ENCODE measurements at places on chromosomes 12 and 14.

- DNase-seq = no peak
Measured at GRCh38 chr12:8035440-8036010, 3.0 kb downstream of the FOXJ2 start.

DNA sequence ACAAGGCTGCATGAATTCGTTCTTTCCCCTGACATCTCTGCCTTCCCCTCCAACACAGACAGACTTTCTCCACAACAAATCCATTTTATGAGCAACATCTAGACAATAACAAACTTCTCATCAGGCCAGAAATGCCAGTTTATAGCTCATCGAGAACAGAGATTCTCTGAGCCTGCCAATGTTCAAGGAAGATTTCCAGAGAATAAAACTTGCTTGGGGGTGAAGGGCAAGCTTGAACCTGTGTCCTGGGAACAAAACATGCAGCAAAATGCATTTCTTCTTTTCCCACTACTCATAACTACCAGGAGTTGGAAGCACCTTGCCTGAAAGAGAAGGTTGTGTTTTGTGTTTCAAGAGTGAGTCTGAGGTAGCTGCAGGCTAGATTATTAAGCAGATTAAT lies 6.8 kb downstream of the MAP1LC3B2 start:
- DNase-seq = no peak

- DNase-seq = no peak
Measured at GRCh38 chr14:45287610-45288009, 34.6 kb upstream of the MIS18BP1 start.

- no peak for DNase-seq
Measured at GRCh38 chr14:63179383-63179782, 24.9 kb upstream of the RHOJ start.

- no peak for DNase-seq
Measured at GRCh38 chr12:24078318-24078765, 128.9 kb upstream of the SOX5 start.

- DNase-seq = no peak
Measured at GRCh38 chr12:70427611-70428010, 61.5 kb downstream of the KCNMB4 start.

GRCh38 chr14:76607510-76607909 lies 153.8 kb upstream of the VASH1 start:
- no peak for DNase-seq

GRCh38 chr14:33529787-33530757 lies 420.8 kb downstream of the EGLN3 start:
- no peak for DNase-seq

- peak; percentile 15 for DNase-seq
Measured at GRCh38 chr12:123115409-123116121, 35.3 kb downstream of the PITPNM2 start.

DNA sequence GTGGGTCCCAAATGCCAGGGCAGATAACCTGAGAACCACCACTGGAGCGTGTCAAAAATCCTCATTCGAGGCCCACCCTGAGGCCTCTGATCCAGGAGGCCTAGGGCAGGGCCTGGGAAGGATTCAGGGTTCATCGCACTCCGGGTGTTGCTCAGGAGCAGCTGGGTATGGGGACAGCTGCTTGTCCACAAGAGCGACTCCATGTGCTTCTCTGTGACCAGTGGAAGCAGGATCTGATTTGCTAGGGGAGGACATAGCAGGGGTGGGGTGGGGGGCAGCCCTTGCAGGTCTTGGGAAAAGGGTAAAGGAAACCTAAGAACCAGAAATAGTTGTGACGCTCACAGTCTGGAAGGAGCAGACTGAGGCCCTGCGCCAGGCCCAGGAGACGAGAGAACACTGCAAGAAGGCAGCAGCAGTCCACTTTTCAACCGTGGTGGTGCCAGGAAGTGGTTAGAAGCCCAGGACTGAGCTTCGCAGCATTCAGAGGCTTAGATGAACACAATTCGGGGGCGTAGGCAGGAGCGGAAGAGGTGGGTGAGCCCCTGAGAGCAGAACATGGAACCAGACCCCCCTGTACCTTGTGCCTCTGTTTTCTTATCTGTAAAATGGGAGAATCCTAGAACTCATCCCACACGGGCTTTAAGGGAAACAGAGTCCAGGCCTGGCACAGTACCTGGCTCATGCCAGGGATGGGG lies 33.7 kb downstream of the ITPK1 start:
- peak; percentile 35 for DNase-seq

GRCh38 chr12:1197264-1198018 lies 206.4 kb downstream of the ERC1 start:
- DNase-seq = no peak

GRCh38 chr14:95668235-95668772 lies 17.9 kb upstream of the TCL1B start:
- no peak for DNase-seq

DNA sequence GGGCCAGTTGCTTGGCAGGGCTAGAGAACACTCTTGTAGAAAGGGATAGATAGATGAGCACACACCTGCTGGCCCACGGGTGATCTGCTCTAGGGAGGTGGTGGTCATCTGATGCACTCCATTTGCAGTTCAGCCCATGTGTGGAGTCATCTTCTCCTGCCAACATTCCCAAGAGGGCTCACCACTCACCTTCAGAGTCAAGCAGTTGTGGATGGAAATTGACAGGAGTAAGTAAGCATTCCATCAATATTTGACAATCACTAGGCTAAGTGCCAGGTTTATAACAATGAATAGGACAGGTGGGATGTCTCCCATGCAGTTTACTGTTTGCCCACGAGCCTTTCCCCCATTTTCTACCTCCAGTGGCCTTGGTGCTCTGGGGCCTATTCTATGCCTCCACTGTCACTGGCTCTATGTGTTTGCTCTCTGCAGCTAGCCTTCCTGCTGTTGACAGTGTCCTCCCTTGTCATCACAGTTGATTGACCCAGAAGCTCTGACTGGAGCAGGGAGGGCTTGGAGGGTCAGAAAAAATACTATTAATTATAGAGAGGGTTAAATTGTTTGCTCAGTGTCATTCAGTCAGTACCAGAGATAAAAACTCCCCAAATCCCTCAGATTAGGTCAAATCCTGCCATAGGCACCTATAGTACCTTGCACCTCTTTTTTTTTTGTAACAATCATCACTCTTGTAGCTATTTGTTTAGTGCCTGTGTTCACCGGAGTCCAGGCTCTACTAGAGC lies 134.6 kb upstream of the PZP start:
- no peak for DNase-seq

- DNase-seq = no peak
Measured at GRCh38 chr14:44663136-44663535, 156.1 kb upstream of the FSCB start.

DNA sequence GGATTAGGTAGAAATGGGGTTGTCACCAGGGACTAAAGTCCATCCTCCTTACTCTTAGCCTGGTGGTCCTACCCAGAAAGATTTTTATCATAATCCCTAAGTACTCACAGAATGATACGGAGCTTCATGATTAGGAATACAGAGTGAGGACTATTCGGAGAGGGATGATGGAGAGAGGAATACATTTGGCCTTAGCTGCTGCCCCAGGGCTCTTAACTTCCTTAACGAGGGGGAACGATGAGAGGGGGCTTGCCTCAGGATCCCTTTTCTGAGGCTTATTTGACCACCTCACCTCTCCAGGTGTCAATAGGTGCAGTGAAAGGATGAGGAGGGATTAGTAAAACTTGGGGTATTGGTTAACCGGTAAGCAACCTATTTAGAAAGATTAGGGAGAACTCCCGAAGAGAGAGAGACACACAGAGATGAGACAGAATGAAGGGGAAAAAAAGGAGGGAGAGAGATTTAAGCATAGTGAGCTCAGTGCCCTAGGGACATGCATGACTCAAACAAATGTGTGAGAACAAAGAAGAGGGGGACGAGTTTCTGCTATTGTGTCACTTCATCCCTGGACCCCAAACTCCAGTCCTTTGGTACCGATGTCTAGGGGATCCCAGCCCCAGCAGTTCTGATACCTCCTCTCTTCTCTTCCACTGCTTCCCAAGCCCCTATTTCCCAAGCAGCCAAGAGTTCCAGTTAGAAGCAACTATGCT lies 1.1 kb downstream of the NFE2 start:
- no peak for DNase-seq

Data from CD4-positive, alpha-beta T cell treated with Interleukin-17A for 1 hour (primary cell).